ENCODE measurements at places on chromosomes 2 and 18.

- DNase-seq = no peak
Observed at GRCh38 chr2:49189512-49190225, 35.4 kb upstream of the FSHR start.

- DNase-seq = no peak
Observed at GRCh38 chr2:217611056-217611455, 391.7 kb downstream of the TNS1 start.

- no peak for DNase-seq
Observed at GRCh38 chr2:43818761-43819160, 19.9 kb downstream of the ABCG5 start.

- no peak for DNase-seq
Observed at GRCh38 chr18:6414723-6415417, at the start of gene L3MBTL4. L3MBTL4 (minus strand) TSS chr18:6414911; CDS start chr18:6311625, 103,286 bp downstream.

DNA sequence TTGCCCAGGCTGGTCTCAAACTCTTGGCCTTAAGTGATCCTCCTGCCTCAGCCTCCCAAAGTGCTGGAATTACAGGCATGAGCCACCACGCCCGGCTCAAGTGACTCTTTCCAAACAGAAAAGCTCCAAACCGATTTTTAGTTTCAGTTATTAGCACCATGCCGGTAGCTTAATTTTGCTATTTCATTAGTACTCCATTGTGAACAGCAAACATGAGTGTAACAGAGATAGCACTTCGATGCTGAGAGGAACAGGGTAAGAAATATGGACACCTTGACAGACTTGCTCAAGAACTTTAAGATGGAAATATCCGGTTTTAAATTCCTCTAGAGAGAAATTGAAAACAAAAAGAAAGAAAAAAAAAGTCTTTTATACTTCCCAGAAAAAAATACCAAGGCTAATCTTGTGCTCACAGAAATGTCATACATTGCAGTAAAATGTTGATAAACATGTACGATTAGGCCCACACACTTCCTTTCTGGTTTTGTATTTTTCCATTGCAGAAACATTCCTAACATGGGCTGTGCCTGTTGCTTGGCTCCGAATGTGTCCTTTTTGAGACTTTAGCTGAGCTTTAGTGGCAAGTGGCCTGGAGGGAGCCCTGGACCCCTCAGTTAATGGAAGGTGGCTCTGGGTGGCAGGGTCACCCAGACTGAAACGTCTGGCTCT lies 18.3 kb downstream of the FHL2 start:
- DNase-seq = no peak

DNA sequence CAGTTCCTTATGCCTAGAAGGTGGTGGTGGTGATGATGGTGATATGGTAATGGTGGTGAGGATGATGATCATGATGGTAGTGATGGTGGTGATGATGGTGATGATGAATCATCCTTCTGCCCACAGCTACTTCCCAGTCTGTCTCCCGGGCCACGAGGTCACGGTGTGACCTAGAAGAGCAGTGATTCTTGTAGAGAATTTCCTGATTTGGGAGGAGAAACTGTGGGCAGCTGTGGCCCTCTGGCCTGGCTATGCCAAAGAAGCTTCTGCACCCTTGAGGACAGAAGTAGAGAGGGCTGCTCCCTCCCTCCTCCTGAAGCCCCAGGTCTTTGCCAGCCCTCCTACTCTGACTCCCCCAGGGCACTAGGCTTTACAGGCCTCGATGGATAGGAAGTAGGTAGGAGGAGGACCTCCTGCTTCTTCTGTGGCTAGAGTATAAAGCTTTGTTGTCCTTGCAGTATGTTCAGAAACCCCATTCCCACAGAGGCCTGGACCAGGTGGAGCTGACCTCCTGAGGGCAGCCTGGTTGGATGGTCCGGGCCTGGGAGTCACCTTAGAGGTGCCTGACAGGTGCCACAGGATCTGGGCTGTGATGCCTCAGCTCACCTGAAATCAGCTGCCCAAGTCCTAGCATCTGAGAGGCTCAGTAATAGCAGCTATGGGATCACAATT lies 57.9 kb upstream of the EPAS1 start:
- DNase-seq = no peak

DNA sequence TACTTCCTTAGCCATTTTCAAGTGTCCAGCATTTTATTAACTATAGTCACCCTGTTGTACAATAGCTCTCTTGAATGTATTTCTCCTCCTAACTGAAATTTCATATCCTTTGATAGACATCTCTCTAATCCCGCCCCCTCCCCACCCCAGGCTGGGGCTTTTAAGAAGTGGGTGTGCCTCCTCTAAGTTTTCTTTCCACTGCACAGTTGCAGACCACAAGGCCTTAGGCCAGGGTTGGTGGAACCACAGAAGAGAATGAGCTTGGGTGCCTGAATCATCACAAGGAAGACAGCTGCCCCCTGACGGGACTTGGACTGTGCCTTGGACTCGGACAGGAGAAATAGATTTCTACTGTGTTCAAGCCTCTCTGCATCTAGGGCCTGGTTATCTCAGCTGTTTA lies 193.4 kb downstream of the HAUS1 start:
- DNase-seq = no peak

- DNase-seq = no peak
Observed at GRCh38 chr18:22838221-22838620, 94.9 kb upstream of the RBBP8 start.

DNA sequence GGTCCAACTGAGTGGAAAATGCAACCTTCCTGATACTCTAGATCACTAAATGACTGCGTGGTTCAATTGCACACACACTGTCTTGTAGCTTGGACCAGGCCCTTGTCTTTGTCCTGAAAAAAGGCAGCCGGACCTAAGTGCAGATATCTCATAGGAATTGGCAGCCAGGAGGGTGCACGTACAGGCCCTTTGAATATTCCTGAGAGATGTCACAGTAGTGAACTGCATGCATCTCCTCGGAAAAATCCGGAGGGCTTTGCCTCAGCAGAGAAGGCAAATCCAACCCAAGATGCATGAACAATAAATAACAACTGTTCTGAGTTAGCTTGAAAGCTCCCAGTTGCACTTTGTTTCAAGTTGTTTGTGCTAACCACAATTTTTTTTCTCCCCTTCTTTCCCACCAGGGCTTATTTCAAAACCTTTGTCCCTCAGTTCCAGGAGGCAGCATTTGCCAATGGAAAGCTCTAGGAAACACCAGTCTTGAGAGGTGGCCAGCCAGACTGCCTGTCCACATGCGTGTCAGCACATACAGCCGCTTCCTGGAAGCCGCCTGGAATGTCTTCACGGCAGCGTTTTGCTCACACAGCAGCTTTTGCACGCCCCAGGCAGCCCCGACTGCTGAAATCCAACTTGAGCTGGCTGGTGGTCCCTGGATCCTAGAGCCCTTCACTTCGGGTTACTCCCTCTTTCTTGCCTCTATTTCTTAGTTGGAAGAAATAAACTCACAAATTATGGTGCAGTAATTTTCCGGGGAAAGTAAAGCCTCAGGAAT lies 54.4 kb upstream of the FOSL2 start:
- no peak for DNase-seq

- DNase-seq = no peak
Observed at GRCh38 chr2:120511947-120512710, 166.2 kb downstream of the INHBB start.

GRCh38 chr2:88067598-88067997 lies at the start of gene SMYD1:
SMYD1 (plus strand) TSS chr2:88067825; CDS start chr2:88067865, 40 bp downstream.
- no peak for DNase-seq

DNA sequence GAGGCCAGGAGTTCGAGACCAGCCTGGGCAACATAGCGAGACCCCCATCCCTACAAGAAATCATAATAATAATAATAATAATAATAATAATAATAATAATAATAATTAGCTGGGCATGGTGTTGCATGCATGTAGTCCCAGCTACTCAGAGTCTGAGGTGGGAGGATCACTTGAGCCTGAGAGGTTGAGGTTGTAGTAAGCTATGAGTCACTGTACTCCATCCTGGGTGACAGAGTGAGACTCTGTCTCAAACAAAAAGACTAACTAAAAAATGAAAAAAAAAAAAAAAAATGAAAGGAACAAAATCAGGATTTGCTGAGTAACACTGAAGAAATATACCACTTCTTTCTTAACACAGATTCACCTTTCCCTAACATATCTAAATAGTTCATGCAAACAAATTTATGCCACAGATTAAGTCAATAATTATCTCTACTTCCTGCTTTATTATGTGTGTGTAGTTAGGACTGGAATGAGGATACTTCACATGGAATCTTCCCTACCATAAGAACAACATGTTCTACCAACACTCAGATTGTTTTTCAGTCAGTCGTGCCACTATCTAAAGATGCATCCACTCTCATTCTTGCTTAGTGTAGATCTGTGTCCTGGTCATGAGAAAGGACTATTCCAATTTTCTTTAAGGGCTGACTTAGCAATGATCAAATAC lies 928.7 kb downstream of the SLC4A3 start:
- no peak for DNase-seq

DNA sequence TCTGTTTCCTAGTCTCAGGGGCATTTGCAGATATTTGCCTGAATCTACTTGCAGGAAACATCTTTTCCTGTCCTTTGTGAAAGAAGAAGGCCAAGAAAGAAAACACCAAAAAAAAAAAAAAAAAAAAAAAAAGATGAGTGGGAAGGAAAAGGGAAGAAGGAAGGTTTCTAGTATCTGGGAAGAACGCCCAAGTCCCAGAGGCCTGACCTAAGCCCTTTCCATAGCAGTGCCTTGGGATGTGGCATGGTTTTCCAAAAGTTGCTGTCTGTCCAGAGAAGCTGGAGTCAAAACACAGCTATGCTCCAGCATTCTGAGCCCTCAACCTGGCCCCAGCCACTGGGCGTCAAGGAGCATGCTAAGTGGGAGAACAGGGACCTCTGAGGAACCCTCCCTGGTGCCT lies 123.5 kb downstream of the INHBB start:
- no peak for DNase-seq

- DNase-seq = no peak
Observed at GRCh38 chr2:36655453-36655852, 41.1 kb upstream of the VIT start.

DNA sequence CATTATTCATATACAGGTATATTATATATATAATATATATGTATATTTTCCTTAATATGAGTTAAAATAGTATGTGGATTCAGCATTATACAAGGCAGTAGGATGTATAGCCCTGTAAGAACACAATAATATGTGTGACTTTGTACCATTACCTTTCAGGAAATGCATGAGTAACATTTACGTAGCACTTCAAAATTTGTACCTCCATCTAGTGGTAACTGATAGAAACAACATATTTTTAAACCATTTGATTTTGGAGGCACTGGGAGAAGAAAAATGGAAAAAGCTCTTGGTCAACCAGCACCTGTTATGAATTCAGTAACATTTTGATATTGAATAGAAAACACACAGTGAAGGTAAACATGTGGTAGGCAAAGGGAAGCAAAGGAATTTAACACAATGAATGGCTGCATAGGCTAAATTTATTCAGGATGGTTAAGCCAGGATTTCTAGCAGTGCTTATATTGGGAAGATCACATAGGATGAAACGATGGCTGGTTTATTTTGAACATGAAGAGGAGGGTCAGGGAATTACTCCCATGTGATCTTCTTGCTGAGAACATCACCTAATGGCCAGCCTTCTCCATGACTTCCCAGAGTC lies 565.5 kb downstream of the CCDC85A start:
- peak; percentile 21 for DNase-seq

DNA sequence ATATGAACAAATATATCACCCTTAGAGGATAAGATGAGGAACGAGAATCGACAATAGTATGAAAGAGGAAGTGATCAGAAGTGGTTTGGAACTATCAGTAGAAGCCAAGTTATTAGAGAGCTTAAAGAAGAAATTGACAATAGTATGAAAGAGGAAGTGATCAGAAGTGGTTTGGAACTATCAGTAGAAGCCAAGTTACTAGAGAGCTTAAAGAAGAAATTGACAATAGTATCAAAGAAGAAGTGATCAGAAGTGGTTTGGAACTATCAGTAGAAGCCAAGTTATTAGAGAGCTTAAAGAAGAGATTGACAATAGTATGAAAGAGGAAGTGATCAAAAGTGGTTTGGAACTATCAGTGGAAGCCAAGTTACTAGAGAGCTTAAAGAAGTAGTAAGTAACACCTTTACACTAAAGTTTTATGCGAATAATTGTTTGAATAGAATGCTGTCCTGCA lies 175.5 kb downstream of the ZNF407 start:
- no peak for DNase-seq

DNA sequence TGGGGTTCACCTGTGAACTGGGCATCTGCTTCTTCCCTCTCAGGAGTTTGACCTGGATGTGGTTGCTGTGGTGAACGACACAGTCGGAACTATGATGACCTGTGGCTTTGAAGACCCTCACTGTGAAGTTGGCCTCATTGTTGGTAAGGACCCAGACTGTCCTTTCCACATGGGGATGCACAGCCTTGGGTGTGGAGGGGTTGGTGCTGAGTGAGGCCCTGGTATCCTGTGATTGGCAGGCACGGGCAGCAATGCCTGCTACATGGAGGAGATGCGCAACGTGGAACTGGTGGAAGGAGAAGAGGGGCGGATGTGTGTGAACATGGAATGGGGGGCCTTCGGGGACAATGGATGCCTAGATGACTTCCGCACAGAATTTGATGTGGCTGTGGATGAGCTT lies 52.3 kb downstream of the HK2 start:
- DNase-seq = no peak

- peak; percentile 71 for DNase-seq
Observed at GRCh38 chr2:15941481-15941850, 1.1 kb downstream of the MYCN start.

DNA sequence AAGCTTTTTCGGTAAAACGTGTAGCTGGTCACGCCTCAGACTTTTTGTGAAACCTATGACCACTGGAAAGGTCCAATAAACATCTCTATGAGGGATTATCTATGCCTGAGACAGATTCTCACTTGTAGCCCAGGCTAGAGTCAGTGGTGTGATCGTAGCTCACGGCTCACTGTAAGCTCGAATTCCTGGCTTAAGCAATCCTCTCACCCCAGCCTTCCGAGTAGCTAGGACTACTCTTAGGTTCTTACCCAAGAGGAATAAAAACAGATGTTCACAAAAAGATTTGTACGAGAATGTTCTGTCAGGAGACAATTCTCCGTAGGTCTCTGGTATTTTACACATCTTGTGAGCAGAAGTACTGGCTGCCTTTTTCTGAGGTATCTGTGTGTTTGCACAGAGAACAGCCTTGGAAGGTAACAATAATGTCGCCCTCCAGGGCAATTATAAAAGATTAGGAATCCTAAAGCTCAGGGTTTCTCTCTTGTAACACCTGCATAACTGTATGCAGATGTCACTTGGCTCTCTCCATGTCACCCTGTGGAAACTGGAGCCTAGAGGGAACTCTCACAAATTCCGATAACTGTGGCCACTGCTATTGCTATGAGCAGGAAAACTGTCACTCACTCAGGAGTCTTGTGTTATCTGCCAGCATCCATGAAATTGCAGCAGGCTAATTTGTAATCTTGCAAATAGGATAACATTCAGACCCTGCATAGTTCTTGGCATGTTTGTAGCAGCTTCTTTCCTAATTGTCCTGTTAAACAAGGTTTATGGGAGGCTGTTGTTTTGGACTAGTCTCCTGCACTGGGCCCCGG lies 25.5 kb upstream of the RALBP1 start:
- no peak for DNase-seq

- DNase-seq = no peak
Observed at GRCh38 chr2:238582159-238582558, 155.4 kb downstream of the ASB1 start.

DNA sequence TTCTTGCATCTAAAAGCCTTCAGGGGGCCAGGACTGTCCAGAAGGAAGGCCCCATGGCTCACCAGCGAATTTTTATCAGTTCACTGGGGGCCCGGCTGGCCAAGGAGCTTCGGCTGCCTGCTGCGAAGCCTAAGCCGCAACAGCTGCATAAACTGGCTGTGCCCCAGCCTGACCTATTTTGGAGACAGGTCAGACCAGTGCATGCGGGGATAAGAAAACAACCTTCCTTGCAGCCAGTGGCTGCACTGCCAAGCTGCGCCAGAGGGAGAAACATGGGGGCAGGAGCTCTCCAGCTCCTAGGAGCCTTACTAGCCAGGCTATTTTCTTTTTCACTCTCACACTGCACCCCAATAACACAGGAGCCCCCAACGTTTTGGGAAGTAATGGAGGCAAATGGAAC lies 15.2 kb downstream of the PAX3 start:
- DNase-seq = no peak

Measured in neuronal stem cell (in vitro differentiated cells).